ENCODE measurements at places on chromosomes 7 and 10.
A peak's percentile ranks its signal among the peaks of the same experiment; 100 is the strongest.

DNA sequence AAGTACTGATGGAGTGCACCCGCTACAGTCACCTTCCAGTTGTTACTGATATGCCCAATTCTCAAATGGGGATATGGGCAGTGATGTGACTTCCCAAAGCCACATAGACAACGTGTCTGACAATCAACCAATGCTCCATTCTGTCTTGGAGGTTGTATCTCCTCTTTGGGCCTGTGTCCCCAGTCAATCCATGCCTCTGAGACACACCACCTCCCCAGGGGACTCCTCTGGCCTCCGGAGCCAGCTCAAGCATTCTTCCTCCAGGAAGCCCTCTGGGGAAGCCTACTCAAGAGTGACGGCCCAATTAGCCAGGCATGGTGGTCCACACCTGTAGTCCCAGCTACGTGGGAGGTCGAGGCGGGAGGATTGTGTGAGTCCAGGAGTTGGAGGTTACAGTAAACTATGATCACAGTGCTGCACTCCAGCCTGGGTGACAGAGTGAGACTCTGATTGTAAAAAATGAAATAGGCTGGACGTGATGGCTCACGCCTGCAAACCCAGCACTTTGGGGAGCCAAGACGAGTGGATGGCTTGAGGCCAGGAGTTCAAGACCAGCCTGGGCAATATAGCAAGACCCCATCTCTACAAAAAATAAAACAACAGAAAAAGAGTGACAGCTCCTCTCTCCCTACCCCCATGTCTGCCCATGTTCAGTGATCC lies 99.5 kb upstream of the TNRC18 start:
- DNase-seq = no peak

DNA sequence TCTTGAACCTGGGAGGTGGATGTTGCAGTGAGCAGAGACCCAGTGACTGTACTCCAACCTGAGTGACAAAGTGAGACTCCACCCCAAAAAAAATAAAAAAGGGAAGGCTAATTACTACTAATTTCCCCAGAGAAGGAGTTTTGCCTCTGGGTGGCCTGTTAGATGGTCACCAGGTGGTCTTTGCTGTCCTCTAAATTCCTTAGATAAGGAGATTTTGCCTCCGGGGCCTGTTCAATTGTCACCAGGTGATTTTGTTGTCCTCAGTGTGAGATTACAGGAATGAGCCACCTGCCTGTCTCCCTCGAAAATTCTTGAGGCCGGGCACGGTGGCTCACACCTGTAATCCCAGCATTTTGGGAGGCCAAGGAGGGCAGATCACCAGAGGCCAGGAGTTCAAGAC lies 24.4 kb upstream of the ZMIZ2 start:
- no peak for DNase-seq

GRCh38 chr10:130967784-130968183 lies 343.7 kb downstream of the TCERG1L start:
- DNase-seq = no peak

GRCh38 chr7:146117576-146117975 lies 975 bp downstream of the CNTNAP2 start:
- DNase-seq = no peak

GRCh38 chr10:80471001-80471400 lies 16.9 kb downstream of the TSPAN14 start:
- no peak for DNase-seq

DNA sequence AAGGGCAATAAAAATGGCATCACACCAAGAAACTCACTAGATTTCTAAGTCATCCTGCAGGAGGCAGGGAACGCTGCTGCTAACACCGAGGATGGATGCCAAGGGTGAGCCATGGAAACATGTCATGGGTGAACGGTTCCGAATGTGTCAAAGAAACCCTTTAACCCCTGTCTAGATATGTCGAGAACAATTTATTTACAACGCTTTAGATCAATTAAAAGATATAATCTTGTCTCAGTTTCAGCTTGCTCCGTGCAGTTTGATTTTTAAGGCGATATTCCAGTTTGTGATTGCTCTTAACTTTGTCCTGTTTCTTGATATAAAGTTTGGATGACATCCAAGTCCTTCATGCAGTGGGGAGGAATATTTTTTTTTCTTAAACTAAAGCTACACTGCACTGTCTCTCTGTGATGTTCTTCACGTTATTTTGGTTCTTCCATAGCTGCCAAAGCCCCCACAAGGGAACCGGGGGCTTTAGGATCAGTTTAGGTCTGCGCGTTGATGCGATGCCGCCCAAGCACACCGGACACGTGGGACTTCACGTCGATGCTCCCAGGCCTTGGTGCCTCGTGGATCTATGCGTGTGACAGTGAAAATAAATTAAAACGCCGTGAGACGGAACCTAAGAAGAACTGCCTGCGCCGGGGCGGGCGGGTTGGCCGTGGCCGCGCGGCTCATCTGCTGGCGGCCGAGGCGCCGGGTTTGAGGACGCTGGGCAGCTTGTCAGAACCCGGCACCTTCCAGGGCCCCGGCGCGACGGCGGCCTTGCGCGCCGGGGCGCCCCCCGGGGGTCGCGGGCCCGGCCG lies 220.3 kb downstream of the PHTF2 start:
- DNase-seq = no peak

- no peak for DNase-seq
Measured at GRCh38 chr10:10625491-10625890, 392.2 kb upstream of the CELF2 start.

GRCh38 chr10:17214526-17214925 lies 13.1 kb upstream of the TRDMT1 start:
- DNase-seq = no peak

- no peak for DNase-seq
Measured at GRCh38 chr10:12113627-12114026, 15.8 kb upstream of the SEC61A2 start.

- peak; percentile 43 for DNase-seq
Measured at GRCh38 chr10:122050311-122050710, 61.3 kb downstream of the TACC2 start.

- peak; percentile 92 for DNase-seq
Measured at GRCh38 chr7:150322833-150323681, at the start of the genes ACTR3C and LRRC61. ACTR3C (minus strand) TSS chr7:150323545; CDS start chr7:150295296, 28,249 bp downstream. LRRC61 (plus strand) TSS chr7:150323355; CDS start chr7:150336862, 13,507 bp downstream.

DNA sequence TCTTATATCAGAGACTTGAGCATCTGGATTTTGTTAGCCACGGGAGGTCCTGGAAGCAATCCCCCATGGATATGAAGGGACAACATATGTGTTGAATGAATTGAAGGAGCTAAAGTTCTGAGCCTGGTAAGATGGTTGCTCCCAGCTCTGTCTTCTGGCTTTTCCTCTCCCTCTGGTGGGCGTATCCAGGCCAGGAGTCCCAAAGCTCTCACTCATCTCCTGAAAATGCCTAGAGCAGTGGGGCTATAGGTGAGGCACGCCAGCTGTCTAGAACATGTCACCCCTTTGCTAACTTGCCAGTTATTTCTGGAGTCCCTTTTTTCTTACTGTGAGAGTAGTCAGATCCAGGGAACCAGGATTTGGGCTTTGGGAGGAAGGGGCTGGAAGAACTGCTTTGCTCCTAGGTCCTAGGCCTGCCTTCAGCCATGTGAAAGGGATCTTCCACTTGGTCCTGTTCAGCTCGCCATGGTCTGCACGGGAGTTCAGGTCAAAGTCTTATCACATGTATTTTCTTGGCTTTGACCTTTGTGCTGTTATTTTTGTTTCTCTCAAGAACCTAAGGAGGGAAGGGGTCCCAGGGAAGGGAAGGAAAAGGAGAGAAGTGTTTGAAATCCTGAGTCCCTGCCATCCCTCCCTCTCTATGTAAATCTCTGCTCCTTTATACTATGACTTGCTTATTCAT lies 73.6 kb downstream of the MINPP1 start:
- no peak for DNase-seq

DNA sequence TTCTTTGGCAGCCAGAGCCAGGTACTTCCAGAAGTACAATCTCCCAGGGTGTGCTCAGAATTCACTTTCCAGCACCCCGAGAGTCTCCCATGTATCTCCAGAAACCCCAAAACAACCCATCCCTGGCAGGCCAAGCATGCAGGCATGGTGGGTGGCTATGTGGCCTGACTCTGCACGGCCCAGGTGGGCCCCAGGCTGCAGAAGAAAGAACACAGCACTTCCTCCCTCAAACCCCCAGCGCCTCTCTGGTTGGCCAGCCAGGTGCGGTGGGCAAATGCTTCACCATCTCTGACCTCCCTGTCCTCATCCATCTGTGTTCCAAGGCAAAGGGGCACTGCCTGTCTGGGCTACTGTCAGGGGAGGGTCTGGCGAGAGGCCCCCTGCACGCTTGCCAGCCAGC lies 100.3 kb downstream of the MKI67 start:
- DNase-seq = no peak

DNA sequence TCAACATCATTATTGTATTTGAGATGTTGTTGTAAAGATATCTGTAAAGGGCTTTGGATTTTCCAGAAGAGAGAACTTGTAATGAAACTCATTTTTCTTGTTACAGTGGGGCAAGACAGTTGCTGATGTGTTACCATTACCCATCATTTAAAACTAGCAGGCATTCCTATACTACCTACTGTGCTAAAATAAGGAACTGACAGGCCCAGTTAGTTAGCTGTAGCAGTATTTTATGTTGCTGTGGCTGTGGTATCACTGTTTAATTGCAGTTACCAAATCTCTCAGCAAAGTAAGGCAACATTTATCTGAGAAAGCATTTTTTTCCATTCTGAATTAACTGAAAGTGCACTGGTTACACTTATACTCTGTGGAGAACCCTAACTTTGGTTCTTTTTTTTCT lies 9.9 kb downstream of the ST7 start:
- no peak for DNase-seq

DNA sequence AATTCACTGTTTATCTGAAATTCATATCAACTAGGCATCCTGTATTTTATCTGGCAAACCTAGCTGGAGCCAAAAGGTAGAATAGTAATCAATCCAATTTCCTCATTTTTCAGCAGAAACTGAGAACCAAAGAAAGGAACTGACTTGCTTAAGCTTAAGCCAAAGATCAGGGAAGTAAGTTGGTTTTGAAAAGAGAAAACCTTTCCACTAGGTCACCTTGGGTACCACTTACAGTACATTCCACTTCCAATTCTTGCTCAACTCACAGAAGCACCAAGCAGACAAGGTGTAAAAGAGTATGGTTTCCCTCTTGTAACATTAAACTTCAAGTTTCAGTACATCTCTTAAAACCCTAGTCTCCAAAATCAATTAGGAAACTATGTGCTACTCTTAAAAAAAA lies 79.6 kb downstream of the ZFAND4 start:
- no peak for DNase-seq

DNA sequence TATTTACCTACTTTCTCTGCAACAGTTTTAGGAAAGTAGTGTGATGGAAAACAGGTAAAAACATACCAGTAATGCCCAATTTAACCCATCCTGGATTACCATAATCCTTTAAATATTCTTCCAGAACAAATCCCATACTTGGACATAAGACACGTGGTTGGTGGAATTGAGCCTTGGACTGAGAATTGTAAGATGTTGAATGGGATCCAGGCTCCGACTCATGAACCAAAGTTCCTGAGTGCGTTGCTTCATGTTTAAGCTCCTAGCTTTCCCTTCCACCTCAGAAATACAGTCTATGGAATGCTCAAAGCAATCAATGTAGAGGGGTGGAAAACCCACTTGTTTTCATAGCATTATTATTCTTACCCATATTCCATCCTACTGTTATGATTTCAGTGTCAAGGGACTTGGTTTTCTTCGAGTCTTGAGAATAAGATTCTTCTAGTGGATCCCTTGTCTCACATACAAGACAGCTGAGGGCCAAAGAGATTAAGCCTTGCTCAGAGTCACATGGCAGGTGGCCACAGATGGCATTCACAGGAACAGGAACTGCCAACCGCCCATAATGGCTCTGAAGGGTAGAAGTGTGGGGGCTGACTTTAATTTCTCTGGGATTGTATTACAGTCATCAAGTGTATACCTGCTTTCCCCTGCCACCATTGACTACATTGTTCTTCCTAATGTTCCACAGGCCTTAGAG lies 171.2 kb downstream of the GFRA1 start:
- DNase-seq = no peak

DNA sequence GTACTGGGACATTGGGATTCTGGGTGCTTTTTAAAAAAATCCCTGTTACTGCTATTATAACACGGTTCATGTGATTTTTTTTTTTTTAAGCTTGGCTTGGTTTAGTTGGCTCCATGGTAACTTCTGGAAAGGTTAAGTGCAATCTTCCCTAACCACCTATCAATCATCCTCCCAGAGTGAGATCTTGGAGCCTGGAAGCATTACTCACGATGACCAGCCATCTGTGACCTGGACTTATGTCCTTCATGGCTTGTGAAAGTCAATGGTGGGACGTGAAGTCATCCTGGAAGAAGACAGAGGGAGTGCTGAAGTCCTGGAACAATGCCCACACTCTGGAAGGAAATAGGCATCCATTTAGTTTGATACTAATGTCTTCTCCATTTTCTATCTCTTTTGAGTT lies 135.5 kb upstream of the FRMD4A start:
- DNase-seq = no peak

GRCh38 chr7:3978839-3979238 lies 677.8 kb downstream of the SDK1 start:
- no peak for DNase-seq

- DNase-seq = no peak
Measured at GRCh38 chr7:137453356-137453755, 109.8 kb upstream of the PTN start.

DNA sequence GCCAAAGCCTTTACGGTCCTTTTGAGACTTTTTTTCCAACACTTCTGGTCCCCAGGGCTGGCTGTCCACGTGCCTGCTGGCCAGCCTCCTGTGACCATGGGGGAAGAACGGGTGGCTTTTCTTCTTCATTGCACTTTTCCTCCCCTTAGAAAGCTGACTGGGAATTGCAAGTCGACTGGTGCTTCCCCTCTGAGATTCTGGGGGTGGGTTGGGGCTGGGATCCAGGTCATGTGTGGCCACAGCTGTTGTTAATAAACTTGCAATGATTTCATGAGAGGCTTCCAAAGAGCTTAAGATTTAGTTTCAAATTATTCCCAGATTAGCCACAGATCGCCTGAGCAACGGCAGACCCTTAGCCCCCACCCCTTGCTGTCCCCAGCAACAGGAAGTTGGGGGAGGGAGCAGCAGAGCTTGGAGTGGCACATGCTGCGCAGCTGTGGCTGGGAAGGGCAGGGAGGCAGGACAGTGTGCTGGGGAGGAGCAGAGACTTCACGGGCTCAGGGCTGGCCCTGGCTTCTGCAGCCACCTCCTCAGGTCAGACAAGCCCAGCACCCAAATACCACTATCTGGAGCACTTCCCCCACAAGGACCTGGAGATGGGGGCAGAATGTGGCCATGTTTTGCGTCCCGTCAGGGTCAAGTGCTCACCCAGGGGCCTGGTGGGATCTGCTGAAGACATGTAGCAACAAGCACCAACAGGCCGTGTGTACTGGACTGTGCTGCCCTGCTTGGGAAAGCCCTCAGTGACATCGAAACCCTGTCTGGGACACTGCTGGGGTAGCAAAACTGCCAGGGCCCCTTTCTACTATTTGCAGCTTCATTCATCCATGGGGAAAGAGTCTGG lies 147.1 kb downstream of the RNF216 start:
- DNase-seq = no peak

DNA sequence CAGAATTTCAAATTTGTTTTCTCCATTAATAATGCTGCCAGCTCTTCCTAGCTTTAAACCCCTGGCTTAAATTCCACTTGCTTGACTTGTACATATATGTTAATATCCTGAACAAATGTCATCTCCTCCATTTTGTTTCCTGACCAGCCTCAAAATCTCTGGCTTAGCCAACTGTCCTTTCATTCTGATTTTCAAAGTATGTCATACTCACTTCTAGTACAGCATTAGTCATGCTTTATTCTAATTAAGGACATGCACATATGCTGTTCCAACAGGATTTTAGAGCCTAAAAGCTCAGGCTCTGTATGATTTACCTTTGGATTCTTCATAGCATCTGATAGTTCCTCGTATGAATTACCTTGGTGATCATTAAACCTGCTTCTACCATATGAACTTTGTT lies 158.3 kb downstream of the ZNF438 start:
- no peak for DNase-seq
